ENCODE measurements at places on chromosomes 6 and 20.

- DNase-seq = no peak
Observed at GRCh38 chr6:35088281-35089215, 52.6 kb downstream of the TCP11 start.

DNA sequence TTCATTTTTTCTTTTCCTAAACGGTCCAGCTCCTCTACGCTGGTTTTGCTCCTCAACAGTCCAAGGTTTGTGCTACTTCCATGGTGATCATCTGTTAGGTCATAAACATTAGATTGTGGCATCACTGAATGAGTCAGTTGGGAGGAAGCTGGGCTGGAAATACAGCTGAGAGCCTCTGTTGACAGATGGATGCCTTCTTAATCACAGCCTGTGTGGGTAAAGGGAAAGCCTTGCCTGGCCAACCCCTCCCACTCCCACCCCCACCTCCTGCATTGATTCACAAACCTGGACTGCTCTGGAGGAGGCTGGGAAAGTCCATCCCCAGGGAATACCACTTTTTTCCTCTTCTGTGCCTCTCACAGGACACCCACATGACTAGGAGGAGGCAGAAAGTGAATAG lies 180.6 kb upstream of the CCN2 start:
- DNase-seq = peak; percentile 52

GRCh38 chr6:52984247-52984646 lies 10.8 kb downstream of the GSTA4 start:
- no peak for DNase-seq

GRCh38 chr6:55674672-55675071 lies 95.7 kb upstream of the HMGCLL1 start:
- DNase-seq = no peak

GRCh38 chr6:136426627-136427377 lies 123.4 kb downstream of the MAP7 start:
- DNase-seq = no peak

DNA sequence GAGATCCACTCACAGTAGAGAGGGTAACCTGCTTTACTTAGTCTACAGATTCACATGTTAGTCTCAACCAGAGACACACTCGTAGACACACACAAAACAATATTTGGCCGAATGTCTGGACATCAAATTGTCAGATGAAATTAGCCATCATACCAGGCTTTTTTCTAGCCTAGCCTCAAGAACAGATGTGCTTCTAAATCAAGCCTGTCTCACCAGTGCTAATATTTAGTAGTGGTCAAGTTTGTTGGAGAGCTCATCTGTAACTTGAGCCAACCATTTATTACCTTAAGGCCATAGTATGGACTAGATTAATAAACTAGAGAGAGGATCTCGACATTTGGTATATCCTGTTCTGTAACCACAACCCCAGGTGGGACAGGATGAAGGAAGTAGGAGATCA lies 1118.8 kb upstream of the MAP3K7 start:
- DNase-seq = no peak

DNA sequence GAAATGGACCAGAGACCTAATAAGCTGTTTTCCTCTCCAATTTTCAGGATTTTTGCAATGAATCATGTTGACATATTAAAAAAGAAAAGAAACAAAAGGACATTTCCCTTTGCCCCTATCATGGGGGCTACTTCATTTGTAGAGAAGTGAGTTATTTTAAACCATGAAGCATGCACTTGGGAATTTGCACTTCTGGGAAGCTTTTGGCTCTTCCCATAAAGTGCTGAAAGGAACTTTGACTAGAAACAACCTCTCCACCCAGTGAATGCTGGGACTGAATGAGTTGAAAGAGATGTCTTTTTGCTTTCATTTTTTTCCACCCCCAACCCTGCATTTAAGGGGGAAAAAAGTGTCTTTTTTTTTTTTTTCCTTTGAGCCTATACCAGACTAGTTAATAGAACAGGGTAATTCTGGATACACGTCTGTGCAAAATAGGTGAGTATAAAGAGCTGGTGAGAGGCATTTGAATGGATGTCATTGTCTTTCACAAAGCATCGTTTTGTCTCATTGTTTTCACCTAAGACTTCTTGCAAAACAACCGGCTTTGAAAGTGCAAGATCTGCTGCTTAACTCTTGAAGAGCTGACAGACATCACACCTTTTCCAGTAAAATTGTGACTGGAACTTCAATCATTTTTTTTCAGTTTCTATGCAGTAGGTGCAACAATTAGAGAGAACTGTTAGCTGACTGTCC lies 138.7 kb upstream of the BACH2 start:
- no peak for DNase-seq

- no peak for DNase-seq
Observed at GRCh38 chr6:94269256-94269655, 849.9 kb upstream of the EPHA7 start.

DNA sequence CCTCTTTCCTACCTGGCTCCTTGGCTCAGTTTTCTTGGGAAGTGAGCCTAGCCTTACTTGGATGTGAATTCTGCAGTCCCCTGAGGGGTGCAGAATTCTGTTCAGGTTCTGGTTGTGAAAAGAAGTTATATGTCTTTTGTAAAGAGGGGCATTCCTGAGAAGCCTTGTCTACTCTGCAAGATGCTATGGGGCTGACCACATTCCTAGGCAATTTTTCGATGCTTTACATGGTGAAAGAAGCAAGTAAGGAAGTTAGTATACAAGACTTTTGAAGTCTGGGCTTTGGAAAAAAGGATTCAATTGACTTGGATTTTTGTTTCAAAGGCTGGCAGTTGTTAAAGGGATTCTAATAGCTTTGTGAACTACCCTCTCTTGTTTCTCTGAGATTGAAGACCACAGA lies 167.9 kb upstream of the STMND1 start:
- DNase-seq = no peak

GRCh38 chr6:146795479-146796133 lies 196.8 kb downstream of the ADGB start:
- no peak for DNase-seq

DNA sequence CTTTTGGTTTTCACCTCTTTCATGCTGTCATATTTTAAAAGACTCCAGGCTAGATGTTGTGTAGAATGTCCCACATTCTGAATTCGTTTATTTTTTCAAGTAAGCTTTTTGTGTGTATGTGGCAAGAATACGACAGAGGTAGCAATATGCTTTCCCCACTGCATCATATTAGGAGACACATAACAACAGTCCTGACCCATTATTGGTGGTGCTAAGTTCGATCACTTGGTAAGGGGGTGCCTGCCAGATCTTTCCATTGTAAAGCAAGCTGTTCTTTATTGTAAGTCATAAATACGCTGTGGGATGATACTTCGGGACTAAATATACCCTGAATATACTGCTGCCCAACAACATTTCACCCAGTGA lies 588 bp upstream of the NCOA3 start:
- DNase-seq = no peak

DNA sequence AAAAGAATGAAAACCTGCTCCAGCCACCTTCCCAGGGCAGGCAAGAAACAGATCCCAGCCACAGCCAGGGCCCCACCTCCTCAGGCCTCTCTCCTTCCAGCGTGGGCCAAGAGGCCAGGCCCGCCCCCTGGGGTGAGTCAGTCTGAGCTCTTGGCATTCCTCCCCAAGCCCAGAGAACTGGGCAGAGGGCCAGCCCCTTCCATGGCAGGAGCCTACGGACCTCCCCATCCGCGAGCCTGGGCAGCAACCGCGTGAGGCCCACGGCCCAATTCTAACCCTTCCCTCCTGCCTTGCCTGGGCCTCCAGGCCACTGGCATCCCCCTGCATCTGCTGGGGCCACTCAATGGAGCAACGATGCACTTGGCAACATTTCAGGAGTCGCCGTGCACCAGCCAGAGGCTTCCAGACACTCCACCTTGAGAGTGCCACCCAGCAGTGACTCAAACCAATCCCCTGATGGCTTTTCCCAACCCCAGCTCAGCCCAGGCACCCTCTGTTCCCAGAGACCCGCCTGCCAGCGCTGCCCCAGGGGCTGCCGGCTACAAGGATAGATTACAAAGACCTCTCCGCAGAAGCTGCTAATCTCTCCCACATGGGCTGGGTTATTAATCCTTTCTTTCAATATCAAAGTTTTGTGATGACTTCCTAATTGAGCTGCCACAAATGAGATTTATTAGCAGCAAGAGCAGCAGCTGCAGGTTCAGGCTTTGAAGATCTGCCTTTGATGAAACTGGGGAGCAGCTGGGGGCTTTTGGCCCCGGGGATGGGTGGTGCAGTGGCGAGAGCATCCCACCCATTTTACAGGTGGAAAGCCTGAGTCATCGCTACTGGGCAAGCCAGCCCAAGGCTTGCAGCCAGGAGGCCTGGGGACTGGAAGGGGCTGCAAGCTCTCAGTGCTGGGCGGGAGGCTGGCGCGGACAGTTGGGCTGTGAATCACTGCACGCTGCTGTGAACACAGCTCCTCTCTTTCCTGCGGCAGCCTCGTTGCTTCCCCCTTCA lies 85.7 kb downstream of the NFATC2 start:
- peak; percentile 78 for DNase-seq

DNA sequence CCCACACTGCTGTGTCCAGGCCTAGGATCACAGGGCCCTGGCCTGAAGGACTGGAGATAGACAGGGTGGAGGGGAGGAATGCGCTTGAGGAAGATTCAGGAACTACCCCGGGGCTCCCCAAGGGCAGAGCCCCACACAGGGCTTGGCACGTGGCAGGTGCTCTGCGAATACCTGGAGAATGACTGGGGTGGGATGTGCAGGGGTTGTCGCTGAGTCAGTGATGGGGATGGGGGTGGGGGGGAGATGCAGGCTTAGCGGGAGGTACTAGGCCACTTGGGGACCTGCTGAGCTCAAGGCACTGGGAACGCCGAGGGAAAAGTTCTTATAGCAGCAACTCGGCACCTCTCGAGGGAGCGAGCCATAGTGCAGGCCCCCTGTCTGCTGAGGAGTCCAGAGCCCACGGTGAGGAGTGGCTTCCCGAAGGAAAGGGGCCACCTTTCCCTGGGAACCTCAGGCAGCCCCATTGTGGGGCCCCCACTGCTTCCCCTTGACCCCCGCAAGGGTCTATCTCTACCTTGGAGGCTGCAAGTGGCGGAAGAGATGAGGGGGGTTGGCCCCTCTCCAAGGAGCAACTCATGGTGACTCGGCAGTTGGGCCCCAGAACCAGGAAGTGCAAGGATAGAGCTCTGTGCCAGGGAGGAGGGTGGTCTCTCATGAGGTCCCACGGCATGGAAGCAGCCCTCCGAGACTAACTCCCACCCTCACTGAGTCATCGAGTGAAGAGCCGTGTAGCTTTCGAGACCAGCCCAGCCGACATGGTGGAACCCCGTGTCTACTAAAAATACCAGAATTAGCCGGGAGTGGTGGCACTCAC lies 33.1 kb downstream of the SRC start:
- DNase-seq = no peak

- no peak for DNase-seq
Observed at GRCh38 chr20:50246367-50247195, 56.0 kb downstream of the CEBPB start.

DNA sequence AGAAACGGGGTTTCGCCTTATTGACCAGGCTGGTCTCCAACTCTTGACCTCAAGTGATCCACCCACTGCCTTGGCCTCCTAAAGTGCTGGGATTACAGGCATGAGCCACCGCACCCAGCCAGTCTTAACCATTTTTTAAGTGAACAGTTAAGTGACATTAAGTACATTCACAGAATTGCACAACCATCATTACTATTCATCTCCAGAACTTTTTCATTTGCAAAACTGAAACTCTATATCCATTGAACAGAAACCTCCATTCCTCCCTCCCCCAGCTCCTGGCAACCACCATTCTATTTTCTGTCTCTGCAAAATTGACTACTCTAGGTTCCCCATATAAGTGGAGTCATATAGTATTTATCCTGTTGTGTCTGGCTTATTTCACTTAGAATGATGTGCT lies 59.7 kb downstream of the PLCB4 start:
- DNase-seq = no peak

- no peak for DNase-seq
Observed at GRCh38 chr6:5338177-5338960, 77.1 kb downstream of the FARS2 start.

GRCh38 chr20:51365670-51366069 lies 176.8 kb downstream of the NFATC2 start:
- DNase-seq = no peak

GRCh38 chr6:34922177-34922663 lies 33.2 kb downstream of the ANKS1A start:
- DNase-seq = no peak

GRCh38 chr6:38783443-38784228 lies 68.5 kb downstream of the DNAH8 start:
- DNase-seq = no peak

DNA sequence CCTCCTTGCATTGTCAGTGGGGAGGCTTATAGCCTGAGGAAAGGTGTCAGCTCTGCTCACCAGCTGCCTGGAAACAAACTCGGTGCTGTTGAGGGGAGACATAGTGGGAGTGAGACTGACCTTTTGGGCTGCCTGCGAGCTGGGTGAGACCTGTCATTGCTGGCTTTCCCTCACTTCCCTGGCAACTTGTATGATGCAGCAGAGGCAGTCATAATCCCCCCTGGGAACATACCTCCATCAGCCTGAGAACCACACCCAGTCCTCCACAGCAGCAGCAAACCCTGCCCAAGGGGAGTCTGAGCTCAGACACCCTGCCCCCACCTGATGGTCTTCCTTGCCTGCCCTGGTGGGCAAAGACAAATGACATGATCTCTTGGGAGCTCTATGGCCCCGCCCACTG lies 521.2 kb upstream of the IMPG1 start:
- no peak for DNase-seq

- DNase-seq = no peak
Observed at GRCh38 chr6:127967708-127968107, 66.8 kb upstream of the THEMIS start.

DNA sequence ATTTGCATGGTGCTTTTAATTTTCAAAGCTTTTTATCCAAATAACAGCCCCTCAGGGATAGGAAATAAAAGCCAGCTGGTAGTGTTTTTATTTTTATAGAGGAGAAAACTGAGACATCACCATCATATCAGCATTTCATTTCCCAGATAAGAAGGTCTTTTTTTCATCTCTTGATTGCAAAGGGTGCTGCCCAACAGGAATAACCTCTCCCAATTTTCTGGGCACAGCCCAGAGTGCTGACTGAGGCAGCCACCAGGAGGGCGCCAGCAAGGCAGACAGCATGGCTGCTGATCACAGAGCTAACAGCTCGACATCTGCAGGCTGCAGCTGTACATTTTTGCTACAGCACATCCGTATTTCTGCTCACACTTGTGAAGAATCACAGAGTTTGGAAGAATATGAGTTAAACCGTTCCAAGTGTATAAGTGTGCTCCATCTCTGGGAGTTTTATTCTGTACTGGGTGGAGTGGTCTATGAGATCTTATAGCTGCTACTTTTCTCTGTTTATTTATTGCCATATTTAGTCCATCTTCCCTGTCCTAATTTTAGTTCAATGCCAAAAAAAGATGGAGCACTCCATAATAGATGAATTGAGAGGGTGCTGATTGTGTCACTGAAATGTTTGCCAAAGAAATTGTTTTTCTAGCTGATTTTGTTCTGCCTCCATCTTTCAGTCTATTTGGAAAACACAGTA lies 85.5 kb upstream of the C20orf144 start:
- DNase-seq = no peak

- DNase-seq = no peak
Observed at GRCh38 chr6:149033454-149033853, 284.1 kb upstream of the TAB2 start.

DNA sequence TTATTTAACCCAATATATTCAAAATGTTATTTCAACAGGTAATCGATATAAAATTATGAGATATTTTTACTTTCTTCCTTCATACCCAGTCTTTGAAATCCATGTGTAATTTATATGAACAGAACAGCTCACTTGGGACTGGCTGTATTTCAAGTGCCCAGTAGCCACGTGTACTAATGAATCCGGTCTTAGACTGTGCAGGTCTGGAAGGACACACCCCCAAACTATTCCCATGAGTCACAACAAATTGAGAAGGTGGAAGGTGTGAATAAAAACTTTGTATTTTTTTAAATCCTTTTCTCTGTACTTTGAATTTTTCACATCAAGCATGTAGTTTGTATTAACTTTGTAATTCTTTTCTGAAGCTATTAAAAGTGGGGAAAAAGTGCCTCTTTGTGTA lies 2.8 kb downstream of the UNC5CL start:
- DNase-seq = no peak

Measured in thoracic aorta (tissue), 2 donors.